Karpas-422 (cell line): ENCODE measurements at places on chromosomes 5 and 9. TPM values are rescaled to one million over a fixed set of nuclear protein-coding genes. Genes with fewer than 3 reads are reported as not detected.

Gene GCNT4
- not detected in 2 replicates for total RNA-seq

Gene CCL28
- 18.8 and 42.3 TPM in 2 replicates for total RNA-seq

Gene RUSC2
- not detected in 2 replicates for total RNA-seq

Gene AQP7
- total RNA-seq = not detected in 2 replicates

Gene IFNA17
- not detected in 2 replicates for total RNA-seq

GRCh38 chr5:151935135-151935695 lies 10.6 kb upstream of the GLRA1 start:
- DNase-seq = no peak

- no peak for DNase-seq
Observed at GRCh38 chr9:4105183-4105582, 194.7 kb downstream of the GLIS3 start.

GRCh38 chr9:15936306-15936921 lies 383.6 kb downstream of the CCDC171 start:
- DNase-seq = no peak

- no peak for DNase-seq
Observed at GRCh38 chr9:114309096-114309495, 13.8 kb upstream of the ORM1 start.

DNA sequence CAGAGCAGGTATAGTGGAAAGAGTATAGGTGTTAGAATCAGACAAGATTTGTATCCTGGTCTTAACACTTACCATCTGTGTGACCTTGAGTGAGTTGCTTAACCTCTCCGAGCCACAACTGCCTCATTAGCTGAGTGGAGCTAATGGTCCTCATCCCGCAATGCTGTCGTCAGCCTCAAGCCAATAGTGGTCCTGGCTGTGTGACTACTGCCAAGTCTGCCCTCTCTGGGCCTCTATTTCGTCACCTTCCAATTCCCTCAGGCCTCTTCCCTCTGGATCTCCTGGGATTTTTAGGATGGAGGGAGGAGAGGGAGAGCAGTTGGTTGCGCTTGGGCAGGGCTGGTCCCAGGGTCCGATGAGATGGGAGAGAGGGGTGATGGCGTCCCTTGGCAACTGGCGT lies 41.6 kb downstream of the STOM start:
- no peak for DNase-seq

GRCh38 chr9:121675969-121676822 lies 24.8 kb downstream of the DAB2IP start:
- DNase-seq = no peak

- DNase-seq = no peak
Observed at GRCh38 chr5:169789417-169789940, 152.4 kb downstream of the DOCK2 start.

- DNase-seq = no peak
Observed at GRCh38 chr9:73230251-73230650, 78.6 kb downstream of the ANXA1 start.

DNA sequence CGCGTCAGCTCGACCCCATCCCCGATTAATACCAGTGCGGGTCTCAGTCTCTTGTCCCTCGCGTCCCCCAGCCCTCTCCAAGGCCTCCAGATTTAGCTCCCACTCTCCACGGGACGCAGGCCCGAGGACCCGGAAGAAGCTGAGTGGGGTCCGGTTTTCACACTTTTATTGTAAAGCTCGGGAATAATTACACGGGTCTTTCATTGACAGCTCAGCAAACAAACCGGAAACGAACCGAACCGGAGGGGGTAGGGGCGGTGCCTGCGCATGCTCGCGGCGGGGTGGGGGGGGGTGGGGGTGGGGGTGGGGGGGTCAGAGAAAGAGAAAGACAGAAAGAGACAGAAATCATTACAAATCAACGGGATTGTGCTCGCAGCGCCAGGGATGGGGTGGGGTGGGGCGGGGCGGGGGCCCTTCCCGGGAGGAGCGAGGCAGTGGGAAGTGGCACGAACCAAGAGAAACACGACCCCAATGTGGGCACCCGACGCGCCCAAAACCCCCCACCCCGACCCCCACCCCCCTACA lies 27.9 kb downstream of the PCDH1 start:
- DNase-seq = peak; percentile 72

DNA sequence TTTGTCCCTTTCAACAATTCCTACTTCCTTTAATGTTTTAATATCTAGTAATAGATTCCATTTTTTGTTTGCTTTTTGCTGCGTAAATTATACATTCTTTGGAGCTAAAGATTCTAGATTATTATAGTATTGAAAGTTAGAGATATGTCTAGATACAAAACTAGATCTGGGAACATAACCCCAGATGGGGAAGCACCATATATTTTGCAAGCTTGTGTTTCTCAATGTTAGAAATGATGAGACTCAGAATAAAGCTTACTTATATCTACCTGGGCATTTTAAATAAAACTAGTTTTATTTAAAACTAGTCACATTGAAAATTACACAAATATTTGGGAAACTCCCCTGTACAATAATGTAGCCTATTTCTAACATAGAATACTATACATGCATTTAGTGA lies 32.2 kb downstream of the TRIO start:
- no peak for DNase-seq

- DNase-seq = no peak
Observed at GRCh38 chr5:148790545-148791333, 35.7 kb upstream of the ADRB2 start.
